ENCODE measurements at places on chromosomes 11 and 22.

DNA sequence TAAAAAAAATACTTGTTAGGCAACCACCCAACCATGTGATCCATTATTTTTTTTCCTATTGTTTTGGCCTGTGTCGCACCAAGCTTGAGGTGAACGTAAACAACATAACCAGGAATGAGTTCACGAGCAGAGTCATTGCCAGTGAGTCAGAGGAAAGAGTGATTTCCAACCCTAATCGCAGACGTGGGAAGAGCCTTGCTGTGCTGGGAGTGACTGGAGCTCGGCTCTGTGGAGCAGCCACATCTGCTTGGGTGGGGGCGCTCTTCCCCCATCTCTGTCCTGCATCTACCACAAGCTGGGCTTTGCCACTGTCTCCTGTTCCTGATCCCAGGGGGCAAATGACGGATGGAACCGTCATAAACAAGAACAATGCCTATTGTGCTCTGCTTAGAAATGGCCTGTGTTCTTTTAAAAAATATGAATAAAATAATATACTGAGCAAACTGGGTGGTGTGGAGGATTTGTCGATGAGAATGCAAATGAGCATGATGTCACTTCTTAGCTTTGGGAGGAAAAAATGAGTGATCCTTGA, 210.0 kb downstream of the KIRREL3 start:
- DNase-seq = no peak

DNA sequence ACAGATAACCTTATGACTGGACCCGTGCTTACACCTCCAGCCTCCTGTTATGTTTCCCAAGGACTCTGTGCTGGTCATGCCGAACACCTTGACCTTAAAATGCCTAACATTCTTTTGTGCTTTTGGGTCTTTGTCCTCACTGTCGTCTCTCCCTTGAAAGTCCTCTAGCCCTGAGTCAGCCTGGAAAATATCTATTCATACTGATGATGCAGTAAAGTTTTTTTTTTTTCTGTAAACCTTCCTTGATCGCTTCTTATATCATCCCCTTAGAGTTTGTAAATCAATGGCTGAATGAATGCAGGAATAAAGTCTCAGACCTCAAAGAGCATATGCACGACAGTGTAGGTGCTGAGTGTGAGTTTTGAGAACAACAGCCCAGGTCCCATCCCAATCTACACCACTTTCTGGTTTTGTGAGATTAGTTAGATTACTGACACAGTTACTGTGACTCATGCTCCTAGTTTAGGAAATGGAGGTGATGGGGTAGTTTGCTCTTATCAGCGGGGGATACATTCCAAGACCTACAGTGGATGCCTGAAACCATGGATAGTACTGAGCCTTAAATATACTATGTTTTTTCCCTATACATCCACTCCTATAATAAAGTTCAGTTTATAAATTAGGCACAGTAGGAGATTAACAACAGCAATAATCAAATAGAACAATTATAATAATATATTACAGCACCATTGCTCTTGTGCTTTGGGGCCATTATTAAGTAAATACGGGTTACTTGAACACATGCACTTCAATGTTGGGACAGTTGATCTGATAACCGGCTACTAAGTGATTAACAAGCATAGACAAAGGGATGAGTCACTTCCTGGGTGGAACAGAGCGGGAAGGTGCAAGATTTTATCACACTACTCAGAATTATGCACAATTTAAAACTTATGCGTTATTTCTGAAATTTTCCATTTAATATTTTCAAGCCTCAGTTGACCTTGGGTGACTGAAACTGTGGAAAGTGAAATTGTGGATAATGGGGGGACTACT, 8.6 kb downstream of the TCN1 start:
- DNase-seq = no peak

DNA sequence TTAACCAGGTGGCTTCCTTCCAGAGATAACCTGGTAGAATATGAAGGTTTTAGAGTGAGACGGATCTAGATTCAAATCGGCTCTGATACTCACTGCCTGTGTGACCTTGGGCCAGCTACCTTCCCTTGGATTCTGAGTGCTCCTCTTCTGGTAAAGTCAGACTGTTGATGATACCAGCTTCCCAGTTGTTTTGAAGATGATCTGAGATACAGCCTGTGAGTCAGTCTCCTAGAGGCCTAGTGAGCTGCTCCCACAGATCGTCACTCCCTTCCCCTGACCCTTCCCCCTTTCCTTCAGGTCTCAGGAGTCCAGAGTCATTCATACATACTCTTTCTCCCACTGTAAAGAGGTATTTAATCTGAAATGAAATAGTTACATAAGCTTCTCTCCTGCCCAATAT, 207.8 kb downstream of the GRIK4 start:
- no peak for DNase-seq

DNA sequence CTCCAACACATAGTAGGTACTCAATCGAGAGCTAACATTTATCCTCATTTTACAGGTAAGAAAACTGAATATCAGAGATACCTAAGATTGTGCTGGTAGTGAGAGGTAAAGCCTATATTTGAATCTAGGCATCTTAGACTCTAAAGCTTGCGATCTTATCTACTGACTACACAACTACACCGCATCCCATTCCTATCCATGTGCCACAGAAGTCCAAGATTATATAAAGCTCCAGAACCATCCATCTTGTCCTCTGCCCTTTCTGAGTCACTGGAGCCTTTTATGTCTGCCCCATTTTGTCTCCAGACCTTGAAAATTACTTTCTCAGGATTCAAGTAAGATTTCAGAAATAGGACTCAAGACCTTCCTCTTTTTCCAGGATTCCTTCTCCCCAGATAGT, 84.4 kb downstream of the OR5AK2 start:
- DNase-seq = no peak

DNA sequence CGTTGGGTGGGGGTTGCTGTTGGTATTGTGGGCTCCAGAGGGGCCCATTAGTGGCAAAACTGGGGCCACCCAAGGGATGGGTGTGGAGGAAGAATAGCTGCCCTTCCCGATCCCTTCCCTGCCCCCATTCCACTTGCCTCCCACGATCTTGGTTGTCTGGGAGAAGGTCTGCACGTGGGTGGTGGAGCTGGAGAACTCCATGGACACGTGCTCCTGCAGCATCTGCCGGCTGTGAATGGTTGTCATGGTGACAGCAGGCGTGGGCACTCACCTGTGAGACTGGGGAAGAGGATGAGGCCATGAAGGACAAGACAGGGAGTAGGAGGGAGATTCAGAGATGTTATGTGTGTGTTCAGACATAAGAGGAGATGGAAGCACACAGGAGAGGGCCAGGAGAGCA, 2.0 kb downstream of the IGSF22 start:
- no peak for DNase-seq

DNA sequence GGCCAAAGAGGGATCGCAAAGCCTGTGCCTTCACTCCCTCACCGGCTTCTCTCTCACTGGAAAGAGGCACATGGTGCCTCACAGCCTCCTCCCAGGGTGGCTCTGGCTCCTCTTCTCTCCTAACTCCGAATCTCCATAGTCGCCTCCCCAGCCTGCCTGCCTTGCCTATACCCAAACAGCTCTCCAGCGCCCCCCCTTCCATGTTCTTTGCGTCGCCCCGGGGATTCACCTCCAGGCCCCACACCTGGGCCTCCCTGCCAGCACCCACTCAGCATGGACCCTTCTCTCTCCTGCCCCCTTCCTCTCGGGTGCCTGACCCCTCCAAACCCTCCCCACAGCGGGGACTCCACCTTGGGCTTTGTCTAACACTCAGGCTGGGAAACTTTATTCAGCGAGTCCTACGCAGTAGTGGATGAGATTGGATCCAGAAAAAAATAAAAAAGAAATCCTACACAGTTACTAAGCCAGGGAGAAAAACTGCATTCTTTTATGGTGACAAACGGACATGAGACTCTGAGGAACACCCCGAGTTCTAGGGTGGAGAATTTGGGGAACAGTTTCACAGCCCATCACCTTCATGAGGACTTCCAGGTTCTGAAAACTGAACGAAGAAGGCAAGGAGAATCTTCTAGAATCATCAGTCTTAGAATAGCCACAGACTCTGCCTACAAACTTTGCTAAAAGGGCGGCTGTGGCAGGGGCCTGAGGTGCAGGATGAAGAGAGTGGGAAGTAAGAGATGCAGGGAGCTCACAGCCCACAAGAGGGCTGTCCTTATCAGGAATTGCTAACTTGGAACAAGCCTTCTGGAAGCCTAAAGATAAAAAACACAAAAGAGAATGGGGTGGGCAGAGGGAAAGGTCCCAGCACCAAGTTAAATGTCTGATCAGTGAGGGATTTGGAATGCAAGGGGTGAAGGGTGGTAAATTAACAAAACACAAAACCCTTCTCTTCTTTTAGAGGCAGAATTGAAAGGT, 5.3 kb downstream of the PPM1F start:
- DNase-seq = no peak

DNA sequence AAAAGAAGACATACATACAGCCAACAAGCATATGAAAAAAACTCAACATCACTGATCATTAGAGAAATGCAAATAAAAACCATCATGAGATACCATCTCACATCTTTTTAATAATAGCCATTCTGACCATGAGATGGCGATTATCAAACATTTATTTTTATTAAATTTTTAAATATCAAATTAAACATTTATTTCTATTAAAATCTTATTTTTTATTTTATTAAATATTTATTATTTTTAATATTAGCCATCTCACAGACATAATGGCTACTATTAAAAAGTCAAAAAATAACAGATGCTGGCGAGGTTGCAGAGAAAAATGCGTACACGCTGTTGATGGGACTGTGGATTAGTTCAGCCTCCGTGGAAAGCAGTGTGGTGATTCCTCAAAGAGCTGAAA, 264.8 kb upstream of the TENM4 start:
- no peak for DNase-seq

- no peak for DNase-seq
These were observed 72.8 kb downstream of the FLI1 start for GRCh38 chr11:128766591-128767081.

DNA sequence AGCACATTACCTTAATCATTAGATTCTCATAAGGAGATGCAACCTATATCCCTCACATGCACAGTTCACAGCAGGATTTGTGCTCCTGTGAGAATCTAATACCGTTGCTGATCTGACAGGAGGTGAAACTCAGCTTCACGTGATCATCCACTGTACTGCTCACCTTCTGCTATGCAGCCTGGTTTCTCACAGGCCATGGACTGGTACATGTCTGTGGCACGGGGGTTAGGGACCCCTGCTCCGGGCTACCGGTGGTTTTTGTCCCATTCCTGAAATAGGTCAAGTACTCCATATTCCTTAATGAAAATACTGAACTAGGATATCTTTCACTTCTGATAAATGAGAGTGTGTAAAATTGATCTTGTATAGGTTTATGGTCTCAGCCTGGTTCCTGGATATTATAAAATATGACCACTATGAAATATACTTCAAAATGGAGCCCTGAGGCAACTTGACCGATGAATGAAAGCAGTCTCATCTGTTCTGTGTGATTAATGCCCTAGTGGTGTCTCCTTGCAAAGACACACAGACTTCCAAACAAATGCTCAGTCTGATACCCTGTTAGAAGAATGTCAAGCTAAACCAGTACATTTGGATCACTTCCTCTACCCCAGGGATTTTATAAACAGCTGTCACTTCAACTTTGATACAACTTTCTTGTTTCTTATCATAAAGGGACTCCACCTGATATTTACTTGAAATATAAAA, 492.9 kb upstream of the ANO3 start:
- DNase-seq = no peak

DNA sequence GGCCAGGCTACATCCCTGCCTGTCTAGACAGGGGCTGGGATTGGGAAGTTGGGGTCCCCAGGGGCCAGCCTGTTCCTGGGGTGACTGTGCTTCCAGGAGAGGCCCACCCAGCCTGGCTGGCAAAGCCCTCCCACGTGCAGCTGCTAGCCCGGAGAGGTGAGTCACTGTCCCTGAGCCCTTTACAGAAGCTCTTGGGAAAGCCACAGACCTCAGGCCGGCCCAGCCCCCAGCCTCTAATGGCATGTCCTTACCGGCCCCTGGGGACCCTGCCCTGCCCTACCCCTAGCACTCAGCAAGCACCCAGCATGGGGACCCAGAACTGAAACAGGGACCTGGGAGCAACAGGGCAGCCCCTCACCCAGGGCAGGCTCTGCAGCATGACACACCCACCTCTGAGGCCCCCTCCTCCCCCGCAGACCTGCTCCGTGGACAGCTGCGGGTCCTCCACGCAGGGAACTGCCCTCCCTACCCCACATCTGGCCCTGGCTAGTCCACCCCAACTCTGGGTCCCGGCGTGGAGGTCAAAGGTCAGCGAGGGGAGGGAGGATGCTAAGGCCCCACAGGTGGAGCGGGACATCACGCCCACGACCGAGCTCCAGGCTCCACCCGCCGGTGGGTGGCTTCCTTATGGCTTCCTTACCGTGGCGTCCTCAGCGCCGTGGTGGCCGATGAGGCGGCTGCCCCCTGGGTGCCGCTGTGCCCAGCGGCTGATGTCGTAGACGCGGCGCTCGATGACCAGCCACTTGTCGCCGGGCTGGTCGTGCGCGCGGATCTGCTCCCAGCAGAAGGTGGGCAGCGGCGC, 615 bp downstream of the FADS3 start:
- DNase-seq = no peak

GRCh38 chr11:11660363-11660740, 38.5 kb upstream of the GALNT18 start:
- no peak for DNase-seq

- no peak for DNase-seq
These were observed 61.0 kb downstream of the TNRC6B start for GRCh38 chr22:40238425-40239344.

GRCh38 chr11:20672575-20672974, 3.2 kb downstream of the NELL1 start:
- DNase-seq = no peak

GRCh38 chr22:35938226-35938625, 90.4 kb downstream of the RBFOX2 start:
- DNase-seq = no peak

GRCh38 chr11:12291766-12292165, 85.6 kb upstream of the PARVA start:
- DNase-seq = no peak

DNA sequence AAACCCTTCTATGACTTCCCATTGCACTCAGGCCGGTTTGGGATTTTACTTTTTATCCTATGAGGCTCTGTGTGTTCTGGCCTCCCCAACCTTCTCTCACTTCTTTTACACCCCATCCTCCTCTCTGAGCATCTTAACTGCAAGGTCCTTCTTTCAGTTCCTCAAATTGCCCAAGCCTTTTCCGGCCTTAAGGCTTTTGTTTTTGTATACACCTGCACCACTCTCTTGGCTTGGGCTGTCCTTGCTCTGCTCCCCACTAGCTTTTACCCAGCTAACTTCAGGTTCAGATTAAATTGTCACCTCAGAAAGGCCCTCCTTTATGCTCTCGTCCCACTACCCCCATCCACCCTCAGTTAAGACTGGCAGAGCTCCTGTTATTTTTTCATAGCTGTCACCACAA, 55.5 kb downstream of the FAM83F start:
- no peak for DNase-seq

GRCh38 chr11:112886434-112887370, 74.5 kb upstream of the NCAM1 start:
- DNase-seq = peak; percentile 66
